ENCODE measurements at places on chromosomes 11 and 22.
A peak's percentile ranks its signal among the peaks of the same experiment; 100 is the strongest.

DNA sequence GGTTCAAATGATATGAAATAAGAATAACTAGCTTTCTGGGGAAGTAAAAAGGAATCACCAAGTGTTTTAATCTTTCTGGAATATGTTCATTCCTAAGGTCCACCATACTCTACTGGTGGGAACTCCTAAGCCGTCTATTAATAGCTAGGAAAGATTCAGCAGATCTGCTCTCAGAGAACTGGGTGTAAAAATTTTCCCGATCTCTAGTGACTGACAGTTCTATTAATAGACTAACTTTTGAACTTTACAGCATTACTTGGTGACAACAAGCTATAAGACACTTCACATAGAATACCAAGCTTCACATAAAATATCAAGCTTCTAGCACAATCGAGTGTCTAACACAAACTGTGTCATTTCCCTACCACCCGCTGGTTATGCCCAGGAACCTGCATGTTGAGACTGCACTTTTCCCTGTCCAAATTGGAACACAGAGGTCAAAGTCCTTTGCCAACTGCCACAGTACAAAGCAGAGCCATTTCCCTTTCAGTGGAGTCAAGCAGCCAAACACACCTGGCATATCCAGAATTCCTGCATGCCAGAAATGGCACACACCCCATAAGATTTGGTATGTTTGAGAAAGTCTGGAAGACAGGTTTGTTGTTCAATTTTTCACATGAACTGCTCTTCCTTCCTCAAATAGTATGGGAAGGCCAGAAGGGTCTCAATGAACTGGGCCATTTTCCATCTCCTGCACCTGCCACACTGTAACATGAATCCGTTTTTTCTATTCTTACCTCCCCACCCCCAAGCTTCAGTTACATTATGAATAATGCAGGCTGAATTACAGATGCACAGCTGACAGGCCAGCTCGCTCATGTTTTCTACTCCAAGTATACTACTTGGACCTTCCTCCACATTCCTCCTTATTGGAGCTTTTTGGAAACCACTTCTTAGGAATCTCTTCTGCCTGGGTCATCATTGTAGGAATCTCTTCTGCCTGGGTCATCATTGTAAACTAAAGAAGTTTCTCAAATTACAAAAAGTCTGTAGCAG lies 3.7 kb downstream of the OSBP start:
- no peak for DNase-seq

DNA sequence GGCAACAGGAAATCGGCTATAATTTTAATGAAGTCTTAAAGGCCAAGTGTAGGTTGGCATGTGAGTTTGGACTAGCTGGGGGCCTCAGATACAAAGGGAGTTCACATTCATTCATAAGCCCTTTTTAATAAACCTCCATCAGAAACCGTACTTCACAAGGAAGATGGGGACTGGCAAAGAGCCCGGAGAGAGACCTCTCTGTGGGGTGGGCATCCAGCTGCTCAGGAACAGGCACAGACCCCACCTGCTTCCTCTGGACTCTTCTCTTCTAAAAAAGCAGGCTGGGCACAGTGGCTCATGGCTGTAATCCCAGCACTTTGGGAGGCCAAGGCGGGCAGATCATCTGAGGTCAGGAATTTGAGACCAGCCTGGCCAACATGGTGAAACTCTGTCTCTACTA lies 3.9 kb upstream of the ARFGAP3 start:
- no peak for DNase-seq

GRCh38 chr11:1168721-1169161 lies 11.0 kb downstream of the MUC5AC start:
- DNase-seq = no peak

DNA sequence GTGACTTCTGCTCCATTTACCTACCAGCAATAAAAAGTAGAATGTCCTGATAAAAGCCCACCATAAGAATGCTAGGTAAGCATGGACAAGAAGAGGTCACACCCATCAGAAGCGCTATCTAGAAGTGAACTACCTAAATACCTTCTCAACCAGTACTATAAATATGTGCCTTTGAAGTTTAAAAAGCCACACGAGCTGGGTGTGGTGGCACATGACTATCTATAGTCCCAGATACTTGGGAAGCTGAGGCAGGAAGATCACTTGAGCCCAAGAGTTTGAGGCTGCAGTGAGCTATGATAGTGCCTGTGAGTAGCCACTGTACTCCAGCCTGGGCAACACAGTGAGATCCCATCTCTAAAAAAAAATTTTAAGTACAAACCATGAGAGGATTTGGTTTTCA lies 66.7 kb downstream of the PACSIN2 start:
- DNase-seq = no peak

- no peak for DNase-seq
Observed at GRCh38 chr11:72328366-72329224, 84.6 kb upstream of the PHOX2A start.

DNA sequence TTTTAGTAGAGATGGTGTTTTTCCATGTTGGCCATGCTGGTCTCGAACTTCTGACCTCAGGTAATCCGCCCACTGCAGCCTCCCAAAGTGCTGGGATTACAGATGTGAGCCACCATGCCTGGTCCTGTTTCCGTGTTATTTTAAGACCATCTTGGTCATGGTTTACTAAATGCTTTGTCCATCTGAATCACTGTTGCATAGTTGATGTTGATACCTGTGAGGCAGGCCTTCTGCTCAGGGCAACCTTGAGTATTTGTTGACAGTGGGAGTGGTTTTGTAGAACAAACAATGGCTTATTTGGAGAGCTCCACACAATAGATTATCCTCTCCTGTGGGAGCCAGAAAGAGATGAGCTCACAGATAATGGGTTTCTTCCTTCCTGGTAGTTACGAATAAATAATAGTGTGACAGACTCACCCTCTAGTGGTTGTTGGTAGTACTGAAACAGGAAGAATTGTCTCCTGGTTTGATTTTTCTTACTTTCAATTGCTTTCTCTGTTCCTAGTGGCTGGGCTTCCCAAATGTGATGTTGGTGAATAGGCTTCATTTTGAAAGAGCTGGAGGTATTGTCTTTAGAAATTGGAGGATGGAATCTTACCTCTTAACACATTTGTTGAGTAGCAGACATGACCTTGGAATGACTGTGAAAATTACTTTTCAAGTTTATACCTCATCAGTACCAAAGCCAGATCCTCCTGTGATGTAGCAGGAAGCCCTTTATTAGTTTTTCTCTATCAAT lies 39.0 kb downstream of the CTNND1 start:
- DNase-seq = no peak

DNA sequence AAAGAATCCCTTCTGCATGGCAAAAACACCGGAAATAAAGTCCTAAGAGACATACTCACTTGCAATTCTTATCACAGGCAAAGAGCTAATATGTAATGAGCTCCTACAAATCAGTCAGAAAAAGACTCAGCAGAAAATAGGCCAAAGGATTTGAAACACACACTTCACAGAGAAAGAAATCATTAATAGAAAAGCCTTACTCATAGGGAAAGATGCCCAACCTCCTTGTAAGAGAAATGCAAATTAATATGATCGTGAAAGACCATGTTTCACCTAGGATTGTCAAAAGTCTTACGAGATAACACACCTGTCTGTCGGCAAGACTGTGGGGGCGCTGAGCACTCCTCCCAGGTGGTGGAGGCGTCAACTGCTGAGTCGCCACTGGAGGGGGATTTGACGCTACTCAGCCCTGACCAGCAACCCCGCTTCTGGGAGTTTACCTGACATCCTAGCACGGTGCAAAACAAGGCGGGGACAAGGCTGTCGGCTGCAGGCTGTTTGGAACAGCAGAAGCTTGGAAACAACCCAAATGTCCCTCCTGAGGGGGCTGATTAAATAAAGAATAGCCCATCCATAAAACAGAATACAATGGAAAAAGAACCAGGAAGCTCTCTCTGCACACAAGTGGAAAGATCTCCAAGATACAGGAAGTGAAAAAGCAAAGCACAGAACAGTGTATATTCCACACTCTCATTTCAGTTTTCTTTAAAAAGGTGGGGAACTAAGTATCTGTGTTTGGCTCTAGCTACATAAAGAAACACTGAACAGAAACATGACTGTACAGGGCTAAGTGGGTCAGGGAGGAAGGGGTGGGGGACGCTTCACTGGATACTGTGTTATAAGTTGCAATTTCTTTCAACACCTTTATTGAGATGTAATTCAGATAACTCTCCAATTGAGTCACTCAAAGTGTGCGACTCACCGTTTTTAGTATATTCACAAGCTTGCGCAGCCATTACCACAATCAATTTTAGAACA lies 11.5 kb downstream of the CSNK1E start:
- no peak for DNase-seq

DNA sequence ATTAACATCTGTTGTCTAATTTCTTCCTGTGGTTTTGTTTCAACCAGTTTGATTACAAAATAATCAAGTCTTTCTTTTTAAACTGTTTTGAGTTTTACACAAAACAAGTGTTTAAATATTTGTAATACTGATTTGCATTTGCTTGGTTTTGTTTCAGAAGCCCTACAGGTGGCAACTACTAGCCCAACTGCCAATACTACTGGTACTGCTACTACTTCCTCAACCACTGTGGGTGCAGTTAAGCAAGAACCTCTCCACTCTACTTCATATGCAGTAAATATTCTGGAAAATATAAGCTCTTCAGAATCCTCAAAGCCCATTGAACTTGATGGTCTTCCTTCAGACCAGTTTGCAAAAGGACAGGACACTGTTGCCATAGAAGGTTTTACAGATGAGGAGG lies 61.1 kb downstream of the QSER1 start:
- DNase-seq = no peak

DNA sequence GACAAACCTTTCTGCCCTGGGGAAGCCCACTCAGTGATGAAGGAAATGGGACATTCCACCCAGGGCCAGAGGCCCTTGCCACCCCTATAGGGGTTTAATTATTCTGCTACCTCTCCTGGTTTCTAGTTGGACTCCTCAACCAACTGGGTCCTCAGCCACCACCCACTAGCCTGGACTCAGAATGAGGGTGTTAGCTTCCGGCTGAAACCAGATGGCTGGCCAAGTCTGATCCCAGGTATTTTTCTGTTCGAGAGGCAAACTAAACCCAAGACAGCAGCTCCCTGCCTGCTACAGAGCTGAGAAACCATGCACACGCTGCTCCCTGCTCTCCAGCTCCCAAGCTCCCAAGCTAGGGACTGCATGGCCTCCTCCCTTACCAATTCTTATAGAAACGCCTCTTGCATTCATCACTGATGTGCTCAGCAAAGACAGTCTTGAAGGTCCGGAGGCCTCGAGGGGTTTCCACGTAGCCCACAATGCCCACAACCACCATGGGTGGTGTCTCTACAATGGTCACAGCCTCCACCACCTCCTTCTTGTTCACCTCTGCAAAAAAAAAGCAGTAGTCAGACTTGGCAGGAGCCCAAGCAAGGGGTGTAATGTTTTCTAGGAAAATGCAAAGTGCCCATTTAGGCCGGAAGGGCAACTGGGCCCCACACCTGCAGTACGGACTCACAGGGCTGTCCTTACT lies 2.2 kb downstream of the RPL3 start:
- no peak for DNase-seq

DNA sequence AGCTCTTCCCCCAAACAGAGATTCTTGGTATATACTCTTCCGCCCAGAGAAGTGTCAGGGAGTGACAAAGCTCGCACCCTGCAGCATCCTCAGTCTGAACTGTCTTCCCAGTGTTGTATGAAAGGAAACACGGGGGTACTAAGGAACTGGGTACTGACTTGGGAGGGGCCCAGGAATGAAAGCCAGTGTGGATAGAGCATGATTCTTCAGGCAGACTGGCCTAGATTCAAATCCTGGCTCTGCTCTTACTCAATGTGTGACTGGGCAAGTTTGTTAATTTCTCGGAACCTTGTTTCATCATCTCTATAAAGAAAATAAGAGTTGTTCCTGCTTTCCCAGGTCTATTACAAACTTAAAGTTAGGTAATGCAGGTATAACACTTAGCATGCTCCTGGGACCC lies 266.0 kb upstream of the NARS2 start:
- no peak for DNase-seq

DNA sequence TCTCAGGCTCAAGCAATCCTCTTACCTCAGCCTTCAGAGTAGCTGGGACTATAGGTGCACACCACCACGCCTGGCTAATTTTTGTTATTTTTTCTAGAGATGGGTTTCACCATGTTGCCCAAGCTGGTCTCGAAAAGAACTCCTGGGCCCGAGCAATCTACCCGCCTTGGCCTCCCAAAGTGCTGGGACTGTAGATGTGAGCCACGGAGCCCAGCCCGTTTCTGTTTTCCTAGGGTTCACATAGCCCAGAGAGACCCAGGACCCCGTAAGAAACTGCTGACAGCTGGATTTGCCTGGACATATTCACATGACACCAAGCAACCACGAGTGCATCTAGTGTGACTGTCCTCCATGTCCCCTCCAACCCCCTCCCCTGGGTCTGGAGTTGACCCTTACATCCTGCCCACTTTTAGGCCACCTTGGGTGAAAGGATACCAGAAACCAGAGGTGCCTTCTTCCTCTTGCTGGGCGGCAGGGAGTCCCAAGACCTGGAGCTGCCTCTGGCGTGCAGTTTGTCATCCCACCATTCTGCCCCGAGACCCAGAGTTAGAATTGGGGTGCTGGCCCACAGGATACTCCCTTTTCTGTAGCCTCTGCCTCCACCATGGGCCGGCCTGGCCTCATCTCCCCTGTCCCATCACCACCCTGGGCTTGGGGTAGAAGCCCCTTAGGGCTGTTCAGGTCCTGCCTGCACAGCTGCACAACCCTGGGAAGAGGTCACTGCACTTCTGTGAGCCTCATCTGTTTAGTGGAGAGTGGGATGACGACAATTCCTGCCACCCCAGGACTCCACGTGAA lies 3.7 kb upstream of the RIN1 start:
- DNase-seq = no peak

- no peak for DNase-seq
Observed at GRCh38 chr11:73172992-73173656, 31.0 kb upstream of the FCHSD2 start.

- DNase-seq = no peak
Observed at GRCh38 chr11:28983780-28984179, 875.6 kb downstream of the METTL15 start.

GRCh38 chr22:28798810-28799605 lies 1.4 kb downstream of the XBP1 start:
- DNase-seq = peak; percentile 63

Measured in pulmonary artery endothelial cell (primary cell).